SIG-M5 (cell line): ENCODE measurements at places on chromosomes 2 and 18.

- no peak for DNase-seq
These were observed 12.9 kb upstream of the GEMIN6 start for GRCh38 chr2:38765149-38765548.

GRCh38 chr2:156663757-156664409, 227.7 kb downstream of the GPD2 start:
- no peak for DNase-seq

- DNase-seq = no peak
These were observed 45.6 kb upstream of the RASGRP3 start for GRCh38 chr2:33430856-33431255.

DNA sequence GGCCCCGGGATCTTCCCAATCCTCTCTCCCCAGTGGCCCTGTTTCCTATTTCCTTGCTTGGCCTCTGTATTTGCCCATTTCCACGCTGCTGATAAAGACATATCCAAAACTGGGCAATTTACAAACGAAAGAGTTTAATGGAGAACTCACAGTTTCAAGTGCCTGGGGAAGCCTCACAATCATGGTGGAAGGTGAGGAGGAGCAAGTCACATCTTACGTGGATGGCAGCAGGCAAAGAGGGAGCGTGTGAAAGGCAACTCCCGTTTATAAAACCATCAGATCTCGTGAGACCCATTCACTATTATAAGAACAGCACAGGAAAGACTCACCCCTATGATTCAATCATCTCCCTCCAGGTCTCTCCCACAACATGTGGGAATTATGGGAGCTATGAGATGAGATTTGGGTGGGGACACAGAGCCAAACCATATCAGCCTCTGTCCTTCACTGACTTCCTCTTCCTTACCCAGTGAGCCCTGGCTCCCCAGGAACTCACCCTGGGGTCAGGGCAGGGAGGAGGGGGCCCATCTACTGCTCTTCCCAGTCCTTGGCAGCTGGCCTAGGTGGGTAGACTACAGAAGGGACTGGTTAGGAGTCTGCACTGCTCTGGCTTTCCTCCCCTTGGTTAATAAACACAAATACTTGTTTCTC, 105.8 kb upstream of the MYCN start:
- no peak for DNase-seq

- DNase-seq = no peak
These were observed 2.2 kb downstream of the GALNT14 start for GRCh38 chr2:31136000-31136399.

DNA sequence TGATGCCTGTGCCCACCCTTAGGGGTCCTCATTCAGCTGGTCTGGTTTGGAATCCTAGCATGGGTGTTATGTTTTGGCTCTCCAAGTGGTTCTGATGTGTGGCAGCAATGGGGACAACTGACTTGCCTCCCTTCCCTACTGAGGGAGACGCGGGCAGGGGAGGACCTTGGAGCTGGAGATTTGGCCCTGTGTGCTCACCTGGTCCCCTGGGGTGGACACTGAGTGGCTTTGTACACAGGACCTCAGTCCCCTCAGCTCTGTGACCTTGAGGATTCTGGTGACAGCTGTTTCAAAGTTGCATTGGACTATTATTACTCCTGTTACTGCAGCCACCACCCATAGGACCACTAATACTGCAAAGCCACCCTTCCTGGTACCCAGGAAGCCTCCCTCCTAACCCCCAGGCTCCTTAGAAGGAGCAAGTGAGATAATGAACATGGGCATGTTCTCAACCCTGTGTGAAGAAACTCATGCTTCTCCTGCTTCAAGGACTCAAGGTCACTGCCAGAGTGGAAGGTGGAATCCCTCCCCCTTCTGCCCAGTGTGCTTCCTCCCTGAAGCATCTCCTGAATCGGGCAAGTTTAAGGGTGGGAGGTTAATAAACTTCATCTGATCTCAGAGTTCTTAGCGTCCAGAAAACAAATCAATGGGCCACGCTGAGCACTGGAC, 26.5 kb downstream of the TMEM182 start:
- DNase-seq = no peak

DNA sequence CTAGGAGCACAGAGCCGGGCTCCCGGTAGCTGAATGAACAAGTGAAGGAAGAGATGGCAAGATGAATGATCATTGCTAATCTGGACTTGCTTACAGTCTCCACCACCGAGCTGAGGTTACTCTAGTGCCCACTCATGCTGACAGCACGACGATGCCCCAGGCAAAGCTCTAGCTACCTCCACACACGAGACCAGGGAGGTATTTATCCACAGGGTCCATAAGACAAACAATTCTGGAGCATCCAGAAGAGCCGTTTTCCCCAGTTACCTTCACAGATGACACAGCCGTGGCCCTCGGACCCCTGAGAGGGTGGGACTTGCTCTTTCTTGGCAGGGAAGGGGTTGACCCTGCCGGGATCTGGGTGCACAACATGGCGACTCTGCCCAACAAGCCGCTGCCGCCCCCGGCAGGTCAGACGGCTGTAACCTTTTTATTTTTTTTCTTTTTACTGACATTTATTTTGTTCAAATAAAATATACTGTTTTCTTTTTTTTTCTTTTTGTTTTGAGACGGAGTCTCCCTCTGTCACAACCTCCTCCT, 120.3 kb downstream of the PXDN start:
- DNase-seq = no peak
